ENCODE measurements at places on chromosomes 5 and 9.

- no peak for DNase-seq
Measured at GRCh38 chr5:43193894-43194265, 1.9 kb downstream of the NIM1K start.

DNA sequence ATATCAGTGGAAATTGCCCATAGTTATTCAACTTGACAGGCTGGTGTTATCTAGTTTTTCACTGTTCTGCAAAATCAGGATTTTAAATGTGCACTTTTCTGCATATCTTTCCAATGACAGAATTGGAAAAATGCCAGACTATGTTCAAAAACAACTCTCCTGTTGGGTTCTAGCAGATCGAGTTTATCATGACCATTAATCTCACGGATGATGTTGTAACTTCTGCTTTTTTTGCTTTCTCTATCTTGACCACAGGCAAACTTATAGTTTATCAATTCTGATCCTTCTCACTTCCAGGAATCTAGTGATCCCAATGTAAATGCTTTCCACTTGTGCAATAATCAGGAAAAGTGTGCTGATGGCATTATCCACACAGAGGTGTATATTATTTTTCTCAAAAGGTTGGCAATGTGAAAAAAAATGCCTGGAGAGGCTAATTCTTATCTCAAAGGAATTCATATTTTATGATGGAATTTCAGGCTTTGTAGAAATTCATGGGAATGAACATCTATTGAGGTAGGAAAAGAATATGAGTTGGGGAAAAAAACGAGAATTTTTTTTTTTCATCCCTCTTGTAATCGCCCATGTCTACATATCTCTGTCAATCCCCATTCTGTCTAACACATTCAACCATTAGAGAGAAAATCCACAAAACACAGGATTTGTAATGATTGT lies 73.6 kb upstream of the DAB2 start:
- DNase-seq: peak; percentile 31

GRCh38 chr5:134463176-134463720 lies 51.6 kb upstream of the CDKN2AIPNL start:
- DNase-seq: no peak

- DNase-seq: no peak
Measured at GRCh38 chr9:27561685-27562084, 11.6 kb downstream of the C9orf72 start.

DNA sequence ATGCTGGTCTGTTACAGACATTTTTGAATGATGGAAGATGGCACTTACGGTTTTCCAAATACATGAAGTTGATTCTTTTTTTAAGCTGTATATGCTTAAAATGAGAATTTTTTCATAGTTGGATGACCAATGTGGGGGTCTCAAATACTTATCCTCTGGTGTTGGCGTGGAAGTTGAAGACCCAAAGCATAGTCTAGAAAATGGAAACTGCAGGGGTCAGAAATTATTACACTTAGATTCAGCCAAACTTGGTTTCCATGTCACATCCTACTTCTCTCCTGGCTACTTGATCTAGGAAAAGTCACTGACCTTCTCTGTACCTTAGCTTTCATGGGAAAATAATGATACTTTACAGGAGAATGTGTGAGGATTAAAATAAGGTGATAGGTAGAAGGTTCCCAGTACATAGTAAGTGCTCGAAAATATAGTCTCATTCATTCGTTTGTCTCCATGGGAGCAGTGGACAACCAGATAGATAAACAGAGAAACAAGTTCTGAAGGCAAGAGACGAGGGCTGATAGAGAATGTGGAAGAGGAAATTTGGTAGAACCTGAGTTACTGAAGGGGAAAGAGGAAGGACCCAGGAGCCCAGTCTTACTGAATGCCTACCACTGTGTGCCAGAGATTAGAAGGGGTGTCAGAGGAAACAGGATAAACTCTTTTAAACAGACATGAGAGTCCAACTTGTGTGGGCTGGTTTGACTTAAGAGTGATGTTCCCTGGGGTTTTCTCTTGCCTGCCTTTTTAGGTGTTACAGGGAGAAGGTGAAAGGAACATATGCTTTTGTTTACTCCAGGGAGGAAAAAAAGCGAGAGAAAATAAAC lies 560.3 kb upstream of the KLF4 start:
- no peak for DNase-seq

DNA sequence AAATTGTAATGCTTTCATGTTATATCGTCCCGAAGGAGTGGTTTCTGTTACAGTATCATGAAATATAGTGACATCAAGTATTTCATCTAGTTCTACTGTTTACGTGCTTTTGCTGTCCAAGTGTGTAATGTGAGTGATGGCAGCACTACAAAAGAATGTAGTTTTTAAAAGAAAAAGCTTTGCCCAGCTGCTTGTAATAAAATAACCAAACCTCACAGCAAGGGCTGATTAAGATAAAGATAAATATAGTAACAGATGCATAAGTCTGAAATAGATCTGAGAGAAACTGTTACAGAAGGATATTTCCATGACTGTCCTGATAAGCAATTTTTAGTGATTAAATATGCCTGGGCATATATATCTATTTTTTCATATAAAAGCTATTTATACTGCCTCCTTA lies 106.4 kb downstream of the AUH start:
- peak; percentile 44 for DNase-seq

GRCh38 chr5:172806897-172807672 lies 27.0 kb upstream of the ERGIC1 start:
- DNase-seq: peak; percentile 91

DNA sequence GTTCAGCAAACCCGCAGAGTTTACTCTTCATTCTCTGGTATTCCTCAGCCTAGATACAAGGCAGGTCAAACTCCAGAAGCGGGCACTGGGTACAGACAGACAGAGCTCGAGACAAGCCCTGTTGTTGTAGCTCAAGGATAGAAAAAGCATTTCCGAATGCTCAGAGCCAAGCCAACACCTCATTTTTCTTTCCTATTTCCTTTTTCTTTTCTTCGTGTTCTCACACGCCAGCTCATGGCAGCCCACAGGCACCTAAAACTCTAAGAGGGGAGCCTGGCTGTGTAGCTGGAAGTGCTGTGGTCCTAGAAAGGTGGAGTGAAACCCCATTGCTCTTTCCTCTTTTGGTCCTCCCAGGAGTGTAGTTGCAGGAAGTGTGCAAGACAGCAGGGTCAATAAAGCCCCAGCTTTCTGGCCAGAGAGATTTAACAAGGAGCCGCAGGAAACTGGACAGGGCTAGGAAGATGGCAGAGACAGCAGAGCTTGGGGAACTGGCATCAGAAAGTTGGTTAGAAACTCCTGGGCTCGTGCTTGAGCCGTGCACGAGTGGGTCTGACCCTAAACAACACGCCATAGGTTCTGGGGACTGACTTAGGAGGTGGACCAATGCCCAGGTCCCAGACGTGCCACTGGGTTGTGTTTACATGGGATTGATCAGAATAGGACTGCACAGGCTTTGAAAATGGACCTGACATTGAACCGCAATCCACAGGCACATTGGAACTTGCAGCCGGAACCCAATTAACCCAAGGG lies 41.6 kb downstream of the ADAMTS2 start:
- no peak for DNase-seq

GRCh38 chr9:12784461-12785259 lies 9.8 kb downstream of the LURAP1L start:
- DNase-seq: peak; percentile 96

DNA sequence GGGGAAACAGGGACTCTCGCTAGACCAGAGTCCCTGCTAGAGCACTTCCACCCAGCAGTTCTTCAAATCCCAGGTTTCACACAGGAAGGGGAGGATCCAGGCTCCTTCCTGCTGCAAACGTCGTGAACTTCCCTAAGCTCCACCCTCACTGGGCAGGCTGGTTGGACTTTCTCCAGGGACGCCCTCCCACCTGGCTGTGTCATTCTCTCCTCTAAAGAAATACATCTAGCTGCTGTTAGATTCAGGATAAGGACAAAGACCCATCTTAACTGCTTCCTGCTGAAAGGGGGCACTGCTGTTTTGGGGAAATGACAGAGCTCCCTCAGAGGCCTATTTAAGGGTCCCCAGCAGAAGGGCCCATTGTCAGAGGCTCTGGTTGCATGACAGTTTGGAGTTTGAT lies 230.7 kb downstream of the SEMA6A start:
- DNase-seq: no peak

DNA sequence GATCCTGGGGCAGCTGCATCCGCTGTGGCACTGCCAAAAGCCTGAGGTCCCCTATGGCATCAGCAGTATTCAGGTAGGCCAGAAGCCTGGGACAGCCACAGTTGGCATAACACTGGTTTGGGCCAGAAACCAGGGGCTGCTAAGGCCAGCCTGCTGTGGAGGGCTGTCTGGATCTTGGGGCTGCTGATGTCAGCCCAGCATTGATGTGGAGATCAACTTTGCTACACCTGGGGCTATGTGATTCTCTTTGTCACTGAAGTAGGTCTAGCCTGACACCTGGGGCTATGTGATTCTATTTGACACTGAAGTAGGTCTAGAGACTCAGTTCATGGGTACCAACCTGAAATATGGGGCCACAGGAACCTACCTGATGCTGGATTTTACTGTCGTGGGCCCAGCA lies 411.5 kb downstream of the RASEF start:
- DNase-seq: no peak

GRCh38 chr9:86458191-86458855 lies 104.1 kb upstream of the TUT7 start:
- no peak for DNase-seq

DNA sequence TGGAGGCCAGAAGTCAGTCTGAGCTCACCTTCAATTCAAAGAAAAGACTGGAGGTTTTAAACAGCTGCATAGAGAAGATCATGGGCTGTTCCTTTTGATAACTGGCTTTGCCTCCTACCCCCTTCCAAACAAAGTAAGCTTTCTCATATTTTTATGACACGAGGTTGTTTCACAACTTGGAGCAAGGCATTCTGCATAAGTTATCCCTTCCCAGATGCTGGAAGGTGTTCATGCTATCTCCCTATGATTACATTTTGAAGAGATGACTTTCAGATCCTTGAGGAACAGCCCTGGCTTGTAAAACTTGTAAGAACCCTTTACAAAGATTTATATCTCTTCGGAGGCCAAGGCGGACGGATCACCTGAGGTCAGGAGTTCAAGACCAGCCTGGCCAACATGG lies 571.9 kb upstream of the FTMT start:
- no peak for DNase-seq

DNA sequence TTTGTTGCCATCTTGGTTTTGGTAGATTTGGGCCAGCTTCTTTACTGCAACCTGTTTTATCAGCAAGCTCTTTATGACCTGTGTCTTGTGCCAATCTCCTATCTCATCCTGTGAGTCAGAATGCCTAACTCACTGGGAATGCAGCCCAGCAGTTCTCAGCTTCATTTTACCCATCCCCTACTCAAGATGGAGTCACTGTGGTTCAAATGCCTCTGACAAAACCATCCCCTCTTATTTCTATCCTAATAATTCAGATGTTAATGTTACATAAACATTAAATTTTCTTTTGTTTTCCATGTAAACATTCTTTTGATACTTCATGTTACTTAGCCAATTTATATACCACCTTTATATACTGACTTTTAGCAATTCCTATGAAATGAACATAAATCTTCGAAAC lies 746.3 kb downstream of the CDH18 start:
- DNase-seq: no peak

DNA sequence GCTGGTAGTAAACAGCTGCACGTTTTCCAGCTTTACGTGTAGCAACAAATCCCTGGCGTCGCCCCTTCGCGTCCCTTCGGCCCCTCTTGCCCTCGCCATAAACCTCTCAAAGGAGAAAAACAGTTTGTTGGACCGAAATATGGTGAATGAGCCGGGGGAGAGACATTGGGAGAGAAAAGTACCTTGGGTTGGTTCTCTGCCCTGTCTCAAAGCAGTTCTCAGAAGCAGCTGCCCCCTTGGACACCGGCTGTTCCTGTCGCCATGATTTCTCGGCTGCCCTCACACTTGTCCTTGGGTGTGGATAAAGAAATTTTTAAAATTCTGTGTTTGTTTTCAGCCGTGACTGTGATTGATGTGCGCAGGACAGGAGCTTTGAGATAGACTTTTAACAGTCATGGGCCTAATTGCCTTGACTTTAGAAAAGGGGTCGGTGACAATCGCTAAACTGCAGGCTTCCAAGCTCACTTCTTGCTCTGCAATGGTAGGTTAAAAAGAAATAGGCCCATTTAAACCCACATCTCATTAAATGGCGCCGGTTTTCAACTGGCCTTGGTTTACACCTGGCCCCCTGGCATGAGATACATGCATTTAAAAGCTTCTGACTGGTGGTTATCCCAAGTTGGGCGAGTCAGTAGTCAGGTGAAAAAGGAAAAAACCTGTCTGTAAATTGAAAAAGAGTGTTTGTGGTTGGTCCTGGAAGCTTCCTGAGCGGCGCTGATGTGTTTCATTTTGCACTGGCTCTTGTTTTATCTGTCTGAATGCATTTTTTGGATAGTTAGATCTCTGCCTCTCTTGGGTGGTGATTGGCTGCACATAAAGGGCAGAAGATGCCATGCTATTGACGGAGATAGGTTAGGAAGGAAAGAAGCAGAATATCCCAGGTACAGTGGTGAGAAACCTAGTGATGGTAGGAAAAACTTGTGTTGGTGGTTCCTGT lies 983 bp downstream of the RCL1 start:
- no peak for DNase-seq

- no peak for DNase-seq
Measured at GRCh38 chr5:1281038-1281882, 13.6 kb downstream of the TERT start.

DNA sequence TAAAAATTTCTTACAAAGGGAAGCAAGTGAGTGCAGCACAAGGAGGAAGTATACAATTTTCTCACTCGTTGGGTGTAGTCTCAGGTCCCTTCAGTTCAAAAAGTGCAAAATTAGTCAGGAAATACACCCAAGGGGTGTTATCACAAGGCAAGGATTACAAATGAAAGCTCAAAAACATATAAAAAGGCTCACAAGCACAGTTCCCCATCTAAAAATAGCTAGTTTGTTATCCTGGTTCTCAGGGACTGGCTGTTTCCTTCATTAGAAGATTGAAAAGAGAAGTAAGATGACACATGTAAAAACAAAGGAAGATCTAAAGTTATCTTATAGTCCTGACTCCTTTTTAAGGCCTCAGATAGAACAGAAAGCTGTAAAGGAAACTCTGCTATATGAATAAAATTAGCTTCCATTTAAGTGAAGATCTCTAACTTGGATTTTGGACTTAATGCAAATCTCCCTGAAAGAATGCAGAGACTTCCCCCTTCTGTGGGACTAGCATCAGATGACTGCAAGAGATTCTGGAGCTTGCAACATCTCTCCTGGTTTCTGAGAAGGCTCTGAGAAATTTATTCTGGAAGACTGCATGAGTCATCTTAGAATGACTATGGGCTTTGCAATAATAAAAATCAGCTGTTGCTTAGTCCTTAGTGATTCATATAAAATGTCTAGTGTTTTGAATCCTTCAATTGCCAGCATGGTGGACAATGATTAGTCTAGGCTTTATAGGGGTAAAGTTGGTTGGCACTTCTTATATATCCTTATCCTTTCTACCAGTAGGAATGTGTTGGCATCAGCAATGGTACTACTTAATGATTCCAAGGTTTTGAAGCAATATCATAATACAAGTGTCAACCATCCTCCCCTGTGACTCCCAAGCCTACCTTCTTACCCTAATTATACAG lies 25.4 kb downstream of the DAB2 start:
- peak; percentile 92 for DNase-seq
